ENCODE measurements at places on chromosomes 2 and 18. TPM values are rescaled to one million over a fixed set of nuclear protein-coding genes. Genes with fewer than 3 reads are reported as not detected.

DNA sequence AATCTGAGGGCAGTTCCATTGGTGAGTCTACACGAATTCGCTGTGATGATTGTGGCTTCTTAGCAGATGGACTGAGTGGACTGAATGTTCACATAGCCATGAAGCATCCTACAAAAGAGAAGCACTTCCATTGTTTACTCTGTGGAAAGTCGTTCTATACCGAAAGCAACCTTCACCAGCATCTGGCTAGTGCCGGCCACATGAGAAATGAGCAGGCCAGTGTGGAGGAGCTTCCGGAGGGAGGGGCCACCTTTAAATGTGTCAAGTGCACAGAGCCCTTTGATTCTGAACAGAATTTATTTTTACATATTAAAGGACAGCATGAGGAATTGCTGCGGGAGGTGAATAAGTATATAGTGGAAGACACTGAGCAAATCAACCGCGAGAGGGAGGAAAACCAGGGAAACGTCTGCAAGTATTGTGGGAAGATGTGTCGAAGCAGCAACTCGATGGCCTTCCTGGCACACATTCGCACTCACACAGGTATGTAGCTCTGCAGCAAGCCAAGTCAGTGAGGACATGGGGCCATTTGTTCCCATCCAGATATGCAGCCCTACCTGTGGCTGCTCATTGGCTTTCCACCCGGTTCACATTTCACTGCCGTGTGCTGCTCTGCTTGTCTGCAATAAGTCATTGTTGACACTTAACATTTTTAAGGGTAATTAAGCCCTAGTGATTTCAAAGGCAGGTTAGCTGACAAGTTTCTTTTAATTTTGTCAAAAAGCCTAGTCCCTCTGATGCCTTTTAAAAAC, 37.7 kb downstream of the ZNF407 start:
- DNase-seq, result no peak

DNA sequence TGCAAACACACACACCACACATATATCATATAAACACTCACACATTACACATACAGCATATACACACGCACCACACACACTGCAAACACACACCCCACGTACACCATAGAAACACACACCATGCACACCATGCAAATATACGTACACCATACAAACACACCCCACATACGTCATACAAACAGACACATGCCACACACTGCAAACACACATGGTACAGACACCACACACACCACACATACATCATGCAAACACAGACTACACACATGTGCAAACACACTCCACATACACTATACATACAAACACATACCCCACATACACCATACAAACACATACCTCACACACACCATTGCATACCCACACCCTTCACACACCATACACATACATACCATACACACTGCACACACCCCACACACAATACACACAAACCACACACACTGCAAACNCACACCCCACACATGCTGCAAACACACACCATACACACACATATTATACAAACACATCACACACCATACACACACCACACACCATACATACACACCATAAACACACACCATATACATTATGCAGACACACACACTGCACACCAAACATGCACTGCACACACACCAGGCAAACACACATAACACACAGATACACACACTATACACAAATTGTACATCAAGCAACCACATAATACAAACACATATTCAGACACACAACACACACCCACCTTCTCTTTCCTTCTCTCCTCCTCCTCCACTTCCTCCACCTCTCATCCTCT, 120.4 kb downstream of the SEPTIN10 start:
- no peak for DNase-seq

The AFF3 gene
- total RNA-seq, result 15.7 TPM

DNA sequence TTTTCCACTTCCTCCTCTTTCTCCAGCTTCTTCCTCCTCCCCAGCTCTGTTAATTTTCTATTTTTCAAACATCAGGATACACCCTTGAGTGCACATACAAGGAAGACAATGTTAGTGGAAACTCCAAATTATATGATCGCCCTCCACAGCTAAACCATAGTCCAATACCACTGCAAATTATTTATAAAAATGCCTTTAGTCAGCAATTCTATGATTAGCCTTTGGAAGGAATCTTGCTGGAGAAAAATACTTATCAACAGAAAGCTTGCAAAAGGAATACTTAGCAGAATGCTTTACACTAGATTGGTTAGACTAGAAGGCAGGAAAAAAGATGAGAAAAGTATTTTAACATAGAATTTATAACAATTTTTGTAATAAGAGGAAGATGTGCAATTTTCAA, 178.9 kb downstream of the FAM124B start:
- DNase-seq, result no peak

The NEB gene
- total RNA-seq, result 1.8 TPM

- DNase-seq, result no peak
Observed at GRCh38 chr18:476251-476664, 24.2 kb downstream of the COLEC12 start.

The TUBA3D gene
- not detected for total RNA-seq

- DNase-seq, result no peak
Observed at GRCh38 chr2:18536100-18536499, 24.4 kb downstream of the RDH14 start.

The KLHL29 gene
- total RNA-seq, result 2.5 TPM

GRCh38 chr2:85326406-85327159, 1.2 kb downstream of the TGOLN2 start:
- DNase-seq, result peak; percentile 15

The ZNF521 gene
- total RNA-seq, result not detected

DNA sequence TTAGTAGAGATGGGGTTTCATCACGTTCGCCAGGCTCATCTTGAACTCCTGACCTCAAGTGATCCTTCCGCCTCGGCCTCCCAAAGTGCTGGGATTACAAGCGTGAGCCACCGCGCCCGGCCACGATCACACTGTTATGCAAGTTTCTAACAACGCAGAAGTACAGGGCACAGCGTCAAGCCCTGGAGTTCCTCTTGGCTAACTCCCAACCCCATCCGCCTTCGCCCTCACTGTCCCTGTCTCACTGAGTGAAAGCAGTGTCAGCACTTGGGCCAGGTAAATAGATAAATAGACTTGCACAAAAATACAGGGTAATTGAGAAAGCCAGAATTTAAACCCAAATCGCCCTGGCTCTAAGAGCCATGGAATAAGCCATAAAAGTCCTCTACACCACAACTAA, 111.7 kb downstream of the ACVR1 start:
- no peak for DNase-seq

DNA sequence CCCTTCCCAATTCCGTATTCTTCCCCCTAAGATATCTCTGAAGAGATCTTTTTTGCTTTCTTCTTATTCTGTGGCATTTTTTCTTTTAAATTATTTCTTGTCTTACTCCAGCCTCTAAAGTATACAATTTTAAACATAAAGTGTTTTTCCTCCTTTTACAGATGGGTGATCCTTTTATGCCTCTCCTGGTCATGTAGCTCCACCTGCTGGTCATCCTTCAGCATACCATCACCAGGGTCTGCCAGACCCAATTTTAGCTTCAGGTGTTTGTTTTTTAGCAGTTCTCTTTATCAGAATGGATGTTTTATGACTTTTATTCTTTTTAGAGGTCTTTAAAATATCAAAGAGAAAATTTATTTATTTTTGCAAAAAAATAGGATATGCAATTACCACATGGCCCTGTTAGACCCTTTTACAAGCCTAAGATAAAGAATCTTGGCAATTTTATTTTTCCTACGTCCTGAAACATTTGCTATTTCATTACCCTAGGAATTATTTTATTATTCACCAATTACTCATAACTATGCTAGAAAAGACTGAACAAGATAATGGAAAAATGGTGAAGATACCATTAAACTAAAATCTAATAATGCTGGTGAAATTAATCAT, 55.5 kb downstream of the PIGN start:
- peak; percentile 72 for DNase-seq

DNA sequence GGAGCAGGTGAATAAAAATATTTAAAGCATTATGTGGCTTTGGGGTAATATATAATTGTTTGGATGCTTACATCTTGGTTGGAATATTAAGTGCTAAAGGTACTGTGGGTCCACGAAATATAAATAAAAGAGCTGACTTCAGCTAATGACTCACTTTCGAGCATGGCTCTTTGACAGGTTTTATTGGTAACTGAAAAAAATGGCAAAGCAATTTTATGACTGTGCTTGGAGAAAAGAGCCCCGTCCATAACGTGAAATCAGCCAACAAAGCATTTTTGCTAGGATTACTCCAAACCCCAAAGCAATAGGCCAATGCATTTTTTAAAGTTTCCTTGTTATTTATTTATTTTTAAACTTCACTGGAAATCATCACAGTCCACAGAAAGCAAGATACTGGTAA, 397.2 kb upstream of the CDH19 start:
- no peak for DNase-seq

The DCC gene
- total RNA-seq, result not detected

DNA sequence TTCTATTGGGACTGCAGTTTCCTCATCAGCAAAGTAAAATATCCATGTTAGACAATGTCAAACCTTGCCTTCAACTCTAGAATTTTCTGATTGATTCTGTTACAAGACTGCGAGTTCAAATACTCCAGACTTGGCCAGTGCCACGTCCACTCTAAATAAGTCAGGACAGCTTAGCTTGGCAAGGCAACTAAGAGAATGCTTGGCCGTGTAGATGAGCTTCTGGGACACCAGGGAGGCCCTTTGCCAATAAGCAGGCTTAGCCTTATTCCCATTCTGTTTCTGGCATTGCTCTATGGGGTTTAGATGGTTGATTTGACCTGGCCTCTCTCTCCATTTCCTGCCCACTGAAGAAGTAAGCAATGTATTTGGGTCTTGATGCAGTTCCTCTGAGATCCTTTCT, 218.1 kb upstream of the SIX2 start:
- DNase-seq, result no peak

The CNTNAP5 gene
- not detected for total RNA-seq

DNA sequence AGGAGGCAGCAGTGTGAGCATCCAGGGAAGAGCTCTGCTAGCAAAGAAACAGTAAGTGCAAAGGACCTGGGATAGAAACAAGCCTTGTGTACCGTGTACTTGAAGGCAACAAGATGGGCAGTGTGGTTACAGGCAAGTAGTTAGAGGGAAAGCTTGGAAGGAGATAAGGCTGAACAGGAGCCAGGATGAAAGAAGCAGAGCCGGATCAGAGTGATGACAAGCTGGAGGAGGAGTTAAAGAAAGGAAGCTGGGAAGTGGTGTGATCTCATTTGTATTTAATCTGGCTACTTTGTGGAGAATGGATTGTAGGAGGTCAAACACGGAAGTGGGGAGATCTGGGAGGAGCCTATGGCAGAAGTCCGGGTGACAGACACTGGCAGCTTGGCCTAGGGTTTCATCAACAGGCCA, 44.7 kb upstream of the VPS54 start:
- DNase-seq, result no peak

GRCh38 chr18:28820353-28820752, 643.4 kb upstream of the CDH2 start:
- DNase-seq, result no peak

DNA sequence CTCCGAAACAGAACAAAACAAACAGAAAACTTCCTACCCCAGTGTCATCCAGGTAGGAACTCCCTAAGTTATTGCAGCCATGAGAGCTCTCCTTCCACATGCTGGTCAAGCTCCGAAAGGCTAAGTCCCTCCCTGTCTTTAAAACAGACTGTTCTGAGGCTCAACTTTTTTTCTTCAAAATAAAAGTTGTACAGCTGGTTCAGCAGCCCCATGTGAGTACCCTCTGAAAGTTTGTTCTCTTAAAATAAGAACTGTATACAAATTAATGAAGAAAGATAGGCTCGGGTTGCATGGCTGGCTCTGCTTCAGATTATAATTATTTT, at the start of gene PDE1A:
Gene PDE1A, minus strand, starts transcription at position 119 of the 323 bp plus-strand sequence.
- DNase-seq, result no peak

GRCh38 chr18:57624988-57625387, 3.4 kb upstream of the NARS1 start:
- DNase-seq, result no peak
